ENCODE measurements at places on chromosomes 13 and 19.

- no peak for DNase-seq
These were observed 10.6 kb downstream of the PIAS4 start for GRCh38 chr19:4018140-4018613.

DNA sequence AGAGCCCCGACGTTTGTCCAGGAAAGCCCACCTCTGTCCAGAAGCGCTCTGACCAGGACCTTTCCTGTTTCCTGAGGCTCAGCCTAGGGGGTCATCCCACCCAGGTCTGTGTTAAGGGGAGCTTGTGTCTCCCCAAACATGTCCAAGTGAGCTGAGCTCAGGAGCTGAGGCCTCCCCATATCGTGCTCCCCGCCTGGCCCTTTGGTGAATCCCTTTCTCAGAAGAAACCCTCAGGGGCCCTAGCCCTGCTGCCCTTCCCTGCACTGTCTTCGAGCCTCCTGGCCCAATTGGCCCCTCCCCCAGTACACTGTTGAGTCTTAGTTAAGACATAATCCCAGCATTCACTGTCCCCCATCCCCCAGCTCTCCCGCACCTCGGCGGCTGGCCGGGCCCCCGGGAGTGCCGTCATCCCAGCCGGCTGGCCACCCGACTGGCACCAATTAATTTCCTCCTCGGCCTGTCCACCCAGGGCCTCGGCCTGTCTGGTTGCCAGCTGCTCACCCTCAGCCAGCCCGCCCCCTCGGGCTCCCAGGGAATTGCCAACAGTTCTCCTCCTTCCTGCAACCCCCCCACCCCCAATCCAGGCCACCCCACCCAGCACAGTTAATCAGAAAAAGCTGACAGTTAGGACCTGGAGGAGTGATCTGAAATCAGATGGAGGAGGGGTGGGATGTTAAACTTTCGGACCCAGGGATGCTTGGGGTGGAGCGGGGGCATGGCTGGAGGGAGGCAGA, 13.6 kb downstream of the IER2 start:
- DNase-seq = peak; percentile 50

- DNase-seq = peak; percentile 29
These were observed 7.3 kb upstream of the STRN4 start for GRCh38 chr19:46753420-46754155.

- DNase-seq = no peak
These were observed 47.0 kb upstream of the USPL1 start for GRCh38 chr13:30570691-30571090.

DNA sequence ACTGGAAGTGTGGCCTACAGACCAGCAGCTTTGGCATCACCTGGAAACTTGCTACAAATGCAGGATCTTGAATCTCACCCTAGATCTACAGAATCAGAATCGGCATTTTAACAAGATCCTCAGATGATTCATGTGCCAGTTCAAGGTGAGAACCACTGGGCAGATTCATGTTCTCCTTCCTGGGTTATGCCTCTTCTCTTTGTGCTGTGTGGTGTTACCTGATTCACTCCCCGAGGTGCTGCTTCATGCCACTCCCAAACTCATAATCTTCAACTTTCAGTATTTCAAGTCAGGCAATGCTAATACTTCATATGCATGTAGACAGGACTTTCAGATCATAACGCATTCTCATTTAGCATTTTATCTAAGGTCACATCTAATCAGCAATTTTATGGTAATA, 427.7 kb downstream of the FOXO1 start:
- no peak for DNase-seq

DNA sequence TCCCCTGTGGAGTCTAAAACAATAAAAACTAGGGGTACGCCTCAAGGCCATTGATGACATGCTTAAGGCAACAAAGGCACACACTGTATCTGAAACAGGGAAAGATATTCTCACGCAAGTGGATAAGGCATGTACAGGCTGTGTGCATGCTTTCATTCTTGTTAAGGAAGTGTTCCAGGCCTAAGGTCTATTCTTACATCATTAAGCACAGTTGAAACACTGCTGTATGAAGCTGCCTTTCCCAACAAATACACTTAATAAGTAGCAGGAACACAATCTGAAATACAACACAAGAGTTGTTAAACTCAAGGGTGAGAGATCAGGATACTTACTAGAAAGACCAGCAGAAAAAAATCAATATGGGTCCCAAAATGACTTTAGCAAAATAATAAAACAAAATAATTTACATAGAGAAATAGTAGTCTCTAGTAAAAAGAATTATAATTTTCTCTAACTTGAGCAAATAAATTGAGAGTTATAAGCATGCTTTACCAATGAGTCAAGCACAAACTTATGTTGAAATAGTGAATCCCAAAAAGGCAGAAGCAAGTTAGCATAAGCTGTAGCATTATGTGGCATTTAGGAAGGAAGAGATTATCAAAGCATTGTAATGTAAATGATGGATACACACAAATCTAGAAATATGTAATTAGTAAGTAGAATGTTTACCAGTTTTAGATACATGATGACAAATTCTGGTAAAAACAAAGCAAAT, 796.9 kb downstream of the SLITRK1 start:
- no peak for DNase-seq

DNA sequence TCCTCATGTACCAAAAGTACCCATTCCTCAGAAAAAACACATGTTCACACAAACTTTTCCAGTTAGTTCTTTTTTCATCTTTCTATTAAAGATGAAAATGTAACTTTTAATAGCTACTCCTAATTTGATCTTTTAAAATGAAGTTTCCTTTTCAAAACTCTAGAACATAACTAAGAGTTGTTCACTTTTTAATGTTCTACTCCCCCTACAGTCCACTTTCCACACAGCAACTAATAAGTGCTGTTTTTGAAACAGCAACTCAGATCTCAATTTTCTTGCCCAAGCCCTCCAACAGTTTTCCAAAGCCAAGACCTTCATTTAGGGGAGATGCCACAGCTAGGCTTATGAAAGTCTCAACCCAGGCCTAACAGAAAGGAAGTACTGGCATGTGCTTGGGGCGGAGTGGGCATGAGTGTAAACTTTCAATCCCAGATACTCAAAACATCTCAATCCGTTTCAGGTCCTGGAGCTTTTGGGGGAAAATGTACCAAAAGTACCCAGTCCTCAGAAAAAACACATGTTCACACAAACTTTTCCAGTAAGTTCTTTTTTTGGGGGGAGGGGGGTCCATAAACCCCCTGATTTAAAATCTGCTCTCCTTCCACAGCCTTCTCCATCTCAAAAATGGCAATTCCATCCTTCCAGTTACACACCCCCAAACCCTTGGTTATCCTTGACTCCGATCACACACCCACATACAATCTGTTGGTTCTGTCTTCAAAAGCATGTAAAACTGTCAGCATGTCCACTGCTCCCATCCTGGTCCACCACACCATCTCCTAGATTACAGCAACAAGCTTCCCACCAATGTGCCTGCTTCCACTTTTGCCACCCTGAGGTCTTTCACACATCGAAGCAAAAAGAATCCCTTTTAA, 2.0 kb downstream of the FBL start:
- DNase-seq = peak; percentile 25

All from mammary epithelial cell (primary cell).